ENCODE measurements at places on chromosomes 5 and 9. TPM values are rescaled to one million over a fixed set of nuclear protein-coding genes. Genes with fewer than 3 reads are reported as not detected.

GRCh38 chr5:7210549-7210948, 185.4 kb upstream of the ADCY2 start:
- no peak for DNase-seq

- no peak for DNase-seq
These were observed 100.3 kb downstream of the PCSK1 start for GRCh38 chr5:96332535-96333366.

DNA sequence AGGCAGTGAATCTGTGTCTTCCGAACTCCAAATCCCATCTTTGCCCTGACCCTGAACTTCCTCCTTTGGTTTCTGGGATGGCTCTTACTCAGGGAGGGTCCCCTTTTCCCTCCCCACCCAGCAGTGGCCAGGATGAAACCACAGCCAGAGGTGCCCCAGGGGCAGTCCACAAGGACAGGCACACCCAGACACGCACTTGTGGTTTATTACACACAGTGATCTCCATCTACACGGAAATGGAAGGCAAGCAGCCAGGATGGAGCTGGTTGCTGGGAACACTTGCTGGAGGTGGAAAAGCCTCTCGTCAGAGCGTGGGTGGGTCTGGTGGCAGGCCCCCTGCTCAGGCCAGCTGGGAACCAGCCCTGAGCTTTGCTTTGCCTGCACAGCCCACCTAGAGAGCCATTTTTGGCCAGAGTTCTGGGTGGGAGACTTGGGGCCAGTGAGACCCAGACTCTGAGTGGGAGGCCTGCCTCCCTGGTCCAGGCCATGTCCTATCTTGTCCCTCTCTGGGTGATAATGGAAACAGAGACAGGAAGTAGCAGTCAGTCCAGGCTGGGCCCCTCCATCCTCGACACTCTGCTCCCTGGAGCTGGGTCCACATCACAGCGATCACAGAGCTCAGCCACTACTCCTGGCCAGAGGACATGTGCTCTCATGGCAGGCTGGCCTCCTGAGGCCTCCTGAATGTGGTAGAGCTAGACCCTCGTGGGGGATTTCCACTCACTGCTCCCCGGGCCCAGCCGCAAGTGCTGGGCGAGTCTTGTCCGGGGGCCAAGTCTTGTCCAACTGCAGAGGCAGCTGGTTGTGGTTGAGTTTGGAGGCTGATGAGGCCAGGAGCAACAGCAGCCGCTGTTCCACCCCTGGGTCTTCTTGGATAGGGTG, 5.1 kb upstream of the PHYKPL start:
- DNase-seq, result no peak

DNA sequence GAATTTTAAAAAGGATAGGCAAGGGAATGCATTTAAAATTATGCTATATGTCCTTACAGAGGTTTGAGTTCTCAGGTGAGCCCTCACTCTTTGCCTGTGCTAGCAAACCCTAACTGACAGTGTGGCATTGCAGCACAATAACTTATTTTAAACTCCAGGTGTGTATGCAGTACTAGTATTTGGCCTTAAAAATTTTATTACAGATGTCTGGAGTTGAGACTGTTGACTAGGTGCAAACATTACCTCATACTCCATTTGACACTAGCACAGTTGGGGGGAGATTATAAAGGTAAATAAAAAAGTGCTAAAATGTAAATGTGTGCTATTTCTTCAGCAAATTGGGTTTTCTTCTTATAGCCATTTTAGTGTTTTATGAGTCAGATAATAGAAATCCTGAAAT, 407.7 kb downstream of the SH3GL2 start:
- no peak for DNase-seq

DNA sequence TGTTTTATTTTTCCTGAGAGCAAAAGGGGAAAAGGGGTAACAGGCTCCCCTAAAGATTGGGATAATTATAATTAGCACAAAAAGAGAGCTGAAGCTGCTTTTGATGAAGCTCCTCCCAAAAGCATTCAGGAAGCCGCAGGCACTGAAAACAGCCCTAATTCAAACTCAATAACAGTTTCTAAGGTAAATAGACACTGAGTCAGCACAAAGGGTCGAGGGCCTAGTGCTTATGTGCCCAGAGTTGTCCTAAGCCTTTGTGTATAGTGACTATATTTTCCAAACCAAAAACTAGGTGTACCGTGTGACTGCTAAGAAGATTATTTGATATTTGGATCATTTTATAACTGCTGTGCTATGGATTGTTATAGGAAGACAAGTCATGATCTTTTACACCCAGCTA, 67.7 kb downstream of the HMHB1 start:
- DNase-seq, result no peak

Gene DAPK1
- total RNA-seq, result 34.3 TPM
